Activated naive CD4-positive, alpha-beta T cell treated with Interleukin-2 at 50 U/mL for 16 hours (primary cell): ENCODE measurements at places on chromosomes 5 and 9.

DNA sequence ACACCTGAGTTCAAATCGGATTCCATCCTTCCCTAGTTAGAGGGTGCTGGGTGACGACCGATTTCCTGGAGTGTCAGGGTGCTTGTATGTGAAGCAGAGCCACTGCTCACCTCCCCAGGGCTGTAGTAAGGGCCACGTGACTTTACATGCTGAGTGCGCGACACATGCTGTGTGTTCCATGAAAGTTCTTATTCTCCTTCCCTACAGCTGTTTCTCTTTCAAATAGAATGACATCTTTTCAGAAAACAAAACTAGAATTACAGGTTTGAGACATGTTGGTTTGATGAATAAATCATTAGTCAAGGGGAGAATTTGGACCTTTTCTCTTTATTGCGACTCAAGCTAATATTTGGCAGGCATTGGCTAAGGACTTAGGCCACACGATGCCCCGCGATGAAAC lies 113.1 kb downstream of the JMY start:
- DNase-seq: no peak

- DNase-seq: no peak
These were observed 4.0 kb upstream of the ZBTB34 start for GRCh38 chr9:126856326-126856877.

- peak; percentile 8 for DNase-seq
These were observed 85.8 kb downstream of the MRPS27 start for GRCh38 chr5:72234265-72234700.

DNA sequence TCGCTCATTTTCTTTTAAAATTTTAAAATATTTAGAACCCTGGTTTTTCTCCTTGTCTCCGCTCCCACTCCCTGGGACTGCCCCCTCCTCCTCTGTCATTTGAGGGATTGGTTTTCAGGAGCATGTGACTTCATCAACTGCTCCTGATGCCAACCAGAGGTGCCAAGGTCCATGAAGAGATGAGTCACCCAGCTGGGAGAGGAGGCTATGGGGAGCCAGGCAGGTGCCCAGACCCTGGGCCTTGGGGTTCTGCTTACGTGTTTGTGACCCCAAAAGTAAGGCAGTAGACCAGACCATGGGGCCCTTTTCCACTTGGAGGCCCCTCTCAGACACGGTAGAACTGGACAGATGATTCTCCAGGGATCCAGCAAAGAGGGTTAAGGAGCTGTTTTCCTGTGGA lies 167.0 kb downstream of the FGF18 start:
- no peak for DNase-seq

DNA sequence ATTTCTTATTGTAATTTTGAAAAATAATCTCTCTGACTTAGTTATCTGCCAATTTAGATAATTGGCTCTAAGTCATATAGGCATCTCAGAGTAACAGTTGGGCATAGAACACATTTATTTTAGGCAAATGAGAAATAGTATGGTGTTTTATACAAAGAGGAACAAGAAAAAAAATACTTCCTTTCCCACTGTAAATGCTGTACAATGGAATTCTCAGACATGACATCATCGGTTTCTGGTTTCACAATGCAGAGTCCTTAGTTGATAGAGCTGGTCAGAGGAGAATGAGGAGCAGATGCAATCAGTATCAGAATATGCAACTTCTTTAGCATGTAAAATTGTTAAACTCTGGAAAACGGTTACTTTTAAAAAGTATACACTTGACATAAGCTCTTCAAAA lies 49.4 kb downstream of the PLK2 start:
- no peak for DNase-seq

DNA sequence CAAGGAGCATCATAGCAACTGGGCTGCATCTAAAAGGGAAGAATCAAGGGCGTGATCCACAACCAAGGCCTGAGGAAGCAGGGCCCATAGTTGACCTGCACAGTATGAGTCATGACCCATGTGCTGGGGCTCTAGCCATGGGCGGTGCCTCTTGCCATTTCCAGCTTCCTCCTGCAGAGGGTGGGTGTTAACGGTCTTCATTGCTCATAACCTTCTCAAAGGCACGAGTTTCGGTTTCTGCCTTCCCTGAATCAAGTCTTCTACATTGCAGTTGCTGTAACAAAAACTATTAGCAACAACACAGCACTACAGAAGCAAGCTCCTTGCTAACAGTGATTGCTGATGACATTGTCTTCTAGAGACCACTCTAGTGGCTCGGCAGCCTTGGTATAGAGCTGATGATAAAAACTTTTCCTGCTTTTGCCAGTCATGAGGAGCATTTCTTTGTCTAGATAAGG lies 66.9 kb downstream of the CTSL start:
- DNase-seq: peak; percentile 57

- no peak for DNase-seq
These were observed 89.3 kb upstream of the TNC start for GRCh38 chr9:115207003-115207836.

DNA sequence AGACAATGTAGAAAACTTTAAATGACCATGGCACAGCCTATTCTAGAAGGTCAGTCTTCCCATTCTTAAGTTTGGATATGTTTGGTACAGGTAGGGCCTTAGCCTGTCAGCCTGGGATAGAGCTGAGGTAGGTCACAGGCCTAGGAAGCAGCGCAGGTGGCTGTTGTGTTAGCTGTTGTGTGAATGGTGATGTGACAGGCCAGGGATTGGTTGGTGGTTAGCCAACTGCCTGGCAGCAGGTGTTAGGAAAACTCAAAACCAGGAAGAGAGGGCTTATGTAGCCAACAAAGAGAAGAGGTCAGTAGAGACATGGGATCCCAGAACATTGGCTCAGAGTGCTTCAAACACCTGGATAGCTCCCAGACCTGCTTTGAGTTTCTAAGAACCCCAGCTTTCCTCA lies 84.2 kb downstream of the FBXO38 start:
- DNase-seq: no peak

DNA sequence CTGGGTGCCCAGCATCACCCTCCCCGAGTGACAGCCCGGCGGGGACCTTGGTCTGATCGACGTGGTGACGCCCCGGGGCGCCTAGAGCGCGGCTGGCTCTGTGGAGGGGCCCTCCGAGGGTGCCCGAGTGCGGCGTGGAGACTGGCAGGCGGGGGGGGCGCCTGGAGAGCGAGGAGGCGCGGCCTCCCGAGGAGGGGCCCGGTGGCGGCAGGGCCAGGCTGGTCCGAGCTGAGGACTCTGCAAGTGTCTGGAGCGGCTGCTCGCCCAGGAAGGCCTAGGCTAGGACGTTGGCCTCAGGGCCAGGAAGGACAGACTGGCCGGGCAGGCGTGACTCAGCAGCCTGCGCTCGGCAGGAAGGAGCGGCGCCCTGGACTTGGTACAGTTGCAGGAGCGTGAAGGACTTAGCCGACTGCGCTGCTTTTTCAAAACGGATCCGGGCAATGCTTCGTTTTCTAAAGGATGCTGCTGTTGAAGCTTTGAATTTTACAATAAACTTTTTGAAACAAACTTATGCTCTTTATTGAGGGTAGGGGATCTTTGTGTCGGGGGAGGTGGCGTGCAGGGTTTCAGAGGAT lies 1.3 kb downstream of the GADD45G start:
- peak; percentile 43 for DNase-seq

DNA sequence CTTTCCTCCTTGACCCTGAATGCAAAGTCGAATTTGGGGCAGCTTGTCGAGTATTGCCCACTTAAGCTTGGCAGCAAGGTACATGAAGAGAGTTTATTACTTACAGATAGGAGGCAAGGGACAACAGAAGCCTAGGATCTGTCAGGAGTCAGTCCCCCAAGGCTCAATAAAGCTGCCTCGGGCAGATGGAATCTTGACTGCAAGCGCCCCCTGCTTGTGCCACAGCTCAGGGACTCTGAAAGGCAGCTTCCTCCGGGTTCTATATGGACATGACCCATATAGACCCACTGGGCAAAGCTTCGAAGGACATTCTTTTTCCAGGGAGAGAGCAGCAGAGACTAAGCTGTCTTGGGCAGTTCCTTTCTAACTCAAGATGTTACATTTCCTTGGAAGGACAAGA lies 971.5 kb downstream of the EFNA5 start:
- DNase-seq: no peak

DNA sequence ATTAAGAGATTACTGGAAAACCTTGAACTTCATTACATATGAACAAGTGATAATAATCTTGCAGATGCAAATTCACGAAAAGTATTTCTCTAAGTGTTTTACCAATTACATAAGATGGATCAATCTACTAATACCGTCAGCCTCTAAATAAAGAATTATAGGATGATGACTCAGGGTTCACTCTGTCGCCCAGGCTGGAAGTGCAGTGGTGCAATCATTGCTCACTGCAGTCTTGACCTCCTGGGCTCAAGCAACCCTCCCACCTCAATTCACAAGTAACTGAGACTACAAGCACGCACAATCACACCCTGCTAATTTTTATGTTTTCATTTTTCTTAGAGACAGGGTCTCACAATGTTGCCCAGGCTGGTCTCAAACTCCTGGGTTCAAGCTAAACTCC lies 56.1 kb downstream of the CHD1 start:
- DNase-seq: no peak

- no peak for DNase-seq
These were observed 663 bp upstream of the FRMD3 start for GRCh38 chr9:83538890-83539238.

DNA sequence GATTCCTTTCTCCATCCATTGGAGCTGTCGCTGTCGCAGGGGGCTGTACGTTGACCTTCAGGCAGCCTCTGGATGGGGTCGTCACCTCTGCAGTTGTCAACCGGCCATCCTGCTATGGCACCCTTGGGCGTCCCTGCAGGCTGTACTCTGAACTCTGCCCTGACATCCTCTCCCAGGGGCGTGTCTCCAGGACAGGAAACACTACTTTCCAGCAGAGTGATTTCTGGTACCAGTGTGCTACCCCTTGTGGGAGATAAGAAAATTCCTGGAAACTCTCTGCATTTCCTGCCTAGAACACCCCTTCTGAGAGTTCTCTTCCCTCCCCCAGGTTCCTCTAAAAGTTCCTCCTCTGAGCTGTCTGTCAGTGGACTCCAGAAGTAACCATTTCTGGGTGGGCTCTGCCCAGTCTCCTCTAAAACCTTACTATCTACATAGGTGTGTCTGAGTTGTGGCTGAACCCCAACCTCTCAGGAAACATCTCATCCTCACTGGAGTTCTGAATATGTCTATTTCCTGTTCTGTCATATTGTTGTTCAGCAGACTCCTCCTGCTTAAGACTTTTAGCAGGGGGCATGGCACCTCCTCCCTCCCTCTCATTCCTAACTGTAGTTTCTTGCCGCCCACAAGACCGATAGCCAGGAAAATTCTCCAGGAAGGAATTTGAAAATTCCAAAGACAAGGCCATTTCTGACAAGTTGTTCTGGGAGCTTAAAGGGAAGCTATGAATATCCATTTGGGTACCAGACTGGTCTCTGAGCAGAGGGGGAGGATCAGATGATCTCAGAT lies 145.3 kb upstream of the RASEF start:
- no peak for DNase-seq

GRCh38 chr5:108801301-108801700 lies 53.6 kb downstream of the FER start:
- no peak for DNase-seq

DNA sequence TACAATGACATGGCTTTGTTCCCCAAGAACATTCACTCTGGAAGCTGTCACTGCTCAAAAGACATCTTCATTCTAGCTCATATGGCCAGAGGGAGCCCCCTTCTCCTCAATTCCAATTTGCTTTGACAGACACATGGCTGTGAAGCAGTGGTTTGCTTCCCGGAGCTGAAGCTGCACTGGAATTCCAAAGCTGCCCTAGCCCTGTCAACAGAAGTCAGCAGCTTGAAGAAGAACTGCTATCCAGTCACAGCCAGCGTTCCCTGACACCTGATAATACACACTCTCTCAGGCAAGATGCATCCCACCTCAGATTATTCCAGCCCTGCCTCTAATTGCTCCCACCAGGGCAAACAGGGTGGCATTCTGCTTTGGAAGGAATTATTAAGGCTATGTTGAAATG lies 93.7 kb downstream of the SEMA5A start:
- DNase-seq: no peak

DNA sequence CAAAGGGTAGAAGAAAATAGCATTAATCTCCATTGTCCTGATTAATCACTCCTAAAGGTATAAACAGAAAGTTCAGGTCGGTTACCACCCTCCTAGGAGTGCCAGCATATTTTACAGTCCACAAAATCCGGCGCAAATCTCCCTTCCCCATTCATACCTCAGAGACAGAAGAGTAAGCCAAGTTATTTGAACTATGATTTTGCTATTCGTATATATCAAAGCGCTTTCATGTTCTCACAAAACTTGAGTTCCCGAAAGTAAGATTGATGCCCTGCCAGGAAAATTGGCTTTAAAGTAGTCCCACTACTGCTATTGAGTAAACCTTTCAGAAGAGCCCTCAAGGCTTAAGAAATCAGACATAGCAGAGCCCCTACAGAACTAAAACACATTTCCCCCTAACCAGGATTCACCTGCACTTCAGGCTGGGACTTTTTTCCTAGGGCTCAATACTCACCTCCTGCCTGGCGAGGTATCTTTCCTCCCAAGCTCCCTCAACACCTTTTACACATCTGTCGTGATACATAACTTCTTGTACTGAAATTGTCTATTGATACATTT lies 21.8 kb upstream of the TRIM36 start:
- no peak for DNase-seq
